H54 (cell line): ENCODE measurements at places on chromosomes 2 and 18.

- DNase-seq = no peak
Measured at GRCh38 chr2:184004948-184005672, 593.2 kb upstream of the ZNF804A start.

DNA sequence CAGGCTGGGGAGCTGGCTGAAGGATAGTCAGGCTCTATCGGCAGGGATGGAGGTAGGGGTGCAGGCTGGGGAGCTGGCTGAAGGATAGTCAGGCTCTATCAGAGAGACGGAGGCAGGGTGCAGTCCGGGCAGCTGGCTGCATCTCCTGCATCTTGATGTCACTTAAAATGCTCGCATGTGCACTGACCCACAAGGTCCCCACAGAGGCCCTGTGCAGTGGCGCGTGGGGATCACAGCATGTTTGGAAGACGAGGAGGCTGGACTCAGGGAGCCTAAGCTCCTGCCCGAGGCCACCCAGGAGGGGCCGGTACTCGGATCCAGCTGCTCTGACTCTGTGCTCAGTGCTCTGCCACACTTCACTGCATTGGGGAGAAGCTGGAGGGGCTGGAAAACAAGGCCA, 189.0 kb upstream of the HDAC4 start:
- no peak for DNase-seq

GRCh38 chr2:58047961-58048360, 1.4 kb downstream of the VRK2 start:
- no peak for DNase-seq

DNA sequence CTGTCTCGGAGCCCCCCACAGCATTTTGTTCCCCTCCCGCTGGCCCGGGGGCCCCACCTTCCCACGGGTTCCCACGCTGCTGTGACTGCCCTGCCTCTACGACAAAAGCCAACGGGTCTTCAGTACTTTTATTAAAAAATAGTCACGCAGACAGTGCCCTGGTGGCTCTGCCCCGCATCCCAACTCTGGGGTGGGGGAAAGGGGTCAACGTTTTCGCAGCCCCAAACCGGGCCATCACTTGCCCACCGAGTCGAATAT, 1.0 kb downstream of the UCN start:
- DNase-seq = no peak

- DNase-seq = no peak
Measured at GRCh38 chr2:26396734-26397298, 4.9 kb upstream of the DRC1 start.

DNA sequence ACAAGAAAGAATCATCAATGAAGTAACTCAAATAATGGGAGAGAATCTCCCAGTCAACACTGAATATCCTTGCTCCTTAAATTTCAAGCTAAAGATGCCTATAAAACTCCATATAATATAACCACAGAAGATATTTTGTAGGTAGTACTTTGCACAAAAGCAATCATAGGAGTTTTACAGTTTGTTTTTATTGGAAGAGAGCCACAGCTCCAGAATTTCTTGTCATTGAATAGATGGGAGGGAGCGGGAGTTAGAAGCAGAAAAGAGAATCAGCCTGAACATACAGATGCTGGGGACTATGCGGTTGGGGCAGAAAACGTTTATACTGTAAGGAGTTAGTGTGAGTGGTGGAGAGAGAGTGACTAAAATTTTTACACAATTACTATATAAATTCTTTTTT, 18.3 kb upstream of the SMAD4 start:
- DNase-seq = no peak

GRCh38 chr2:29456429-29456828, 341.2 kb downstream of the CLIP4 start:
- DNase-seq = no peak
